Stomach (tissue), 19 donors: ENCODE measurements at places on chromosomes 4 and X.

GRCh38 chrX:151754641-151755215 is 20.2 kb downstream of the CNGA2 start:
- no peak for DNase-seq

GRCh38 chrX:131782646-131783045 is 238.8 kb downstream of the OR13H1 start:
- DNase-seq = no peak

- no peak for DNase-seq
These were observed 3.1 kb upstream of the ELOVL6 start for GRCh38 chr4:110201502-110201901.

DNA sequence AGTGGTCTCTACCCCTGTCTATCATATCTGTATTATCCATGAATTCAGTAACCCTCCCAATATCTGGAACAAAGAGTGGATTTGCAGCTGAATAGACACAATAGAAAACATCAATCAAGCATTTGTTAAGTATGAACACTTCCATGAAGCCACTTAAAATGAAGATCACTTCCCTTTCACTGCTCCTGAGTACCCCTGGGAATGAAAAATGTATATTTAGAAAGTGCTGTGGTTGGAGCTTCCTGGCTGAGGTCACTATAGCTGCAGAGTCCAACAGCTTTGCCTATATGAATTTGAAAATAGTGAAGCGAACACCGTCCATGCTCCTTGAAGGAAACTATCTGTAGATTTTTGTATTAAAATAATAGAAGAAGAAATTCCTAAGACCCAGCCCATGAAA is 227.0 kb downstream of the DTHD1 start:
- peak; percentile 7 for DNase-seq

GRCh38 chr4:152815078-152815477 is 35.3 kb downstream of the ARFIP1 start:
- no peak for DNase-seq

GRCh38 chr4:74464291-74464690 is 19.4 kb downstream of the AREG start:
- DNase-seq = no peak

DNA sequence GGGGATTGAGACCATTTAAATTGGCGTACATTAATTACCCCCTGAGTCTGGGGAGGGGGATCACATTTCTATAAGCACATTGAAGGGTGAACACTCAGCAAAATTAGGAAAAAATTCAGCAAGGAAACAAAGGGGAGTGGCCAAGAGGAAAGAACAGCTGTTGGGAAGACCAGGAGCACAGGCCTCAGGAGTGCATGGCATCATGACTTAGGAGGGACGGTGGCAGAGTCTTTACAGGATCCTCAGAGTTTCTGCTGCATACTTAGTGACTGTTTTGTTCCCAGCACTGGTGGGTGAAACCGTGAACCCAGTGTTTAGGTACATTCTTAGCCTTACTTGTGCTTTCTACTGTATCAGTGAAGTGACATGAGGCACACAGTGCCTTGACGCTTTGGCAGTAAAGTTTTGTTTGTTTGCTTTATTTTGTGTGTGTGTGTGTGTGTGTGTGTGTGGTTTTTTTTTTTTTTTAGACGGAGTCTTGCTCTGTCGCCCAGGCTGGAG is 121.3 kb downstream of the CBR4 start:
- no peak for DNase-seq

GRCh38 chrX:40327085-40327484 is 229.3 kb upstream of the BCOR start:
- no peak for DNase-seq

DNA sequence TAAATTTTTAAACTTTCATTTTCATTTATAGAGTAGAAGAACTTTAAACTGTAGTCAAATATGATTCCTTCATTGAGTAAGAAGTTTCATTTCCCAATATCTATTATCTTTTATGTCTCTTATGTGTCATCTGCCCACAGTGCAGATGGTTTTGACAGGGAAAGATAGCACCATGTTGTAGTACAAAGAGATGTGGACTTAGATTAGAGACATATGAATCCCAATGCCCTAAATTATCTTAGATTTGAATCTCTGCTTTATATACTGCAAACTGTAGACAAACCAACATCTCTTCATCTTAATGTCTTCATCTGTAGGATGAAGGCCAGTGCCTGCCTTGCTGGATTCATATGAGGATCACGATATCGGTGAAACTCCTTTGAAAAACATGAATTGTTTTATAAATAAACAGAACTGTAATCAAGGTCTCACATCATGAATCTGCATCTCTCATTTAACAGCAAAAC is 217.5 kb downstream of the BANK1 start:
- no peak for DNase-seq

DNA sequence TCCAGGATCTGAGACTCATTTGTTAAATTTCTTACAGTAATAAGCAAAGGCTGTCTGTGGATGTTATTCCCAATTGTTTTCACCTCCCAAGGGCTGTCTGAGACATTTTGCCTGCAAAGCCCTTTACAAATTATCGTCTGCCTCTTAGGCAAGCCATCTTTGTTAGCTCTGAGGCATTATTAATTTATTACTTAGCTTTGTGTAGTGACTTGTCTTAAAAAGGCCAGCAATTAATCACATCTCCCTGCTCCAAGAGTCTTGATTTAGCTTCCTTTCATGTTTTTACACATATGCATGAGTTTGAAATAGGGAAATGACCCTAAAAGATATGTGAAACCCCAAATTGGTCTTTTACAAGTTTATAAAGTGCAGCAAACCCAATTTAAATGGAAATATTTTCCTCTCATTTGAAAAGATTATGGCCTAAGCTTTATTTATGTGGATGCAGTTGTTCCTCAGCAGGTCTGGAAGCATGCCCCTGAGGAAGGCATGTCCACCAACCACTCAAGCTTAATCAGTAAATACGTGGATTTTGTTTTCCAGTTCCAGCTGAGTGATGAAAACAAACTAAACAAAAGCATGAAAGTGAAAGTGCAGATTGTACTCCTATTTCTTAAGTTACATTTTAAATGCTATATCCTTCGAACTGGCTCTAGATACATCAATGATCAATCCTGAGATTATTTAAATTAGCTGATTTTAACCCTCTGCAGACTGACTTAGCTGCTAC is 173.6 kb upstream of the LNX1 start:
- no peak for DNase-seq

DNA sequence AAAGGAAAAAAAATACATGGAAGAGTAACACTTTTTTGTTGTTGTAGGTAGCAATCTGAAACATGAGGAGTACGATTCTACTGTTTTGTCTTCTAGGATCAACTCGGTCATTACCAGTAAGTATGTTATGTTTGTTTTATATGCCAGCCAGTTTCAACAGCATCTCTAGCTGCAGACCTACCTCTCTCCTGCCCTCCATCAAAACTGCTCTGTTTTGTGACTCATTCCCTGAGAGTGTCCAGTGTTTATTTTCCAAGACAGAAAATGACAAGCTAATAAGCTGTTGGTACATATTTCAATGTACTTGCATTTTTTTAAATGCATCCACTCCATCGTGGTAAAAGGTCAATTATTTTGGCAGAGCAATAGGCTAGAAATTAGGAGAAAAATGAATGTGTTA is 347 bp downstream of the AMTN start:
- no peak for DNase-seq

- no peak for DNase-seq
These were observed 32.7 kb upstream of the DAPP1 start for GRCh38 chr4:99783940-99784339.

DNA sequence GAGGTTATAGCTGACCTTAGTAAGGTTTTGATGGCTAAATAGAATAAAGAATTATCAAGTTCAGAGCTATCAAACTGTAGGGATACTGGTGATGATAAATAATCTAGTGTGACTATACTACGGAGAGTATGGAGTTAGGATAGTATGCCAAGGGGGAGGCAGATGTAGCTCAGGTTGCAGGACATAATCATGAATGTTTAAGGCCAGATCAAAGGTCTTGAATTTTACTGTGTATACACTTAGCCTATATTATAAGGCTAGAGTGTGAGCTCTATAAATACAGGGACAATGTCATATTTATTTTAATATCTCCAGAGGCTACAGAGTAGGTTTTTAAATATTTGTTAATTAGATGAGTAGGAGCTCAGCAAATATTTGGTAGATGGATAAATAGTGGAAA is 131.1 kb upstream of the STIM2 start:
- no peak for DNase-seq

DNA sequence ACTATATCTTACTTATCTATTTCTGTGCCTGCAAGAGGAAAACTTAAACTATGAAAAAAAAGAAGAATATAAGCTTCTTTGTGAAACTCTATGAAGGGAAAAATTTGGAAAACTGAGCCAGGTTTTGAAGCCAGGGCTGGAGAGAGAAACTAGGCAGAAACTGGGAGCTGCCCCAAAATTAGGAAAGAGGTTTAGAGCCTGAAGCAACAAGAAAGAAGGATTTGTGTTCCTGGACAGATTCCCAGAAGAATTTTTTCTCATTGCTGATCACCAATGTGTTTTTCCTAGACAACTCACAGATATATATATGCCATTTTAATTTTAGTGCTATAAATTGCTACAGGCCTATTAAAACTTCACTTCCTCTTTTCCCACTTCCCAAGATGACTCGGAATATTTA is 245.0 kb upstream of the GEMIN8 start:
- peak; percentile 44 for DNase-seq

DNA sequence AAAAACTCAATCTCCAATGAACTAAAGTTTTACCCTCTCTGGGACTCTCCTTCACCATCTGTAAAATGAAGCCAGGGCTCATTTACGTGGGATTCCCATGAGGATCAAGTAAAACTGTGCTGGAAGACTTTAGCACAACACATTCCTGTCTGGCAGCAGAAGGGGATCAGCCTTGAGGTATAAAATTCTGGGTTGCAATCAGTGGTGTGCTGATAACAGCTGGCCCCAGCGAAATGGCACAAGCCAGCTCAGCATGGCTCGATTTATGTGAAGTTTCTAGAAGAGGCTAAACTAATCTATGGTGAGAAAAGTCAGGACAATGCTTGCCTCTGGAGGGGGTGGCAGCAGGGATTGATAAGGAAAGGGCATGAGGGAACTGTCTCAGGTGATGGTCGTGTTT is 28.4 kb downstream of the ZNF630 start:
- DNase-seq = no peak

DNA sequence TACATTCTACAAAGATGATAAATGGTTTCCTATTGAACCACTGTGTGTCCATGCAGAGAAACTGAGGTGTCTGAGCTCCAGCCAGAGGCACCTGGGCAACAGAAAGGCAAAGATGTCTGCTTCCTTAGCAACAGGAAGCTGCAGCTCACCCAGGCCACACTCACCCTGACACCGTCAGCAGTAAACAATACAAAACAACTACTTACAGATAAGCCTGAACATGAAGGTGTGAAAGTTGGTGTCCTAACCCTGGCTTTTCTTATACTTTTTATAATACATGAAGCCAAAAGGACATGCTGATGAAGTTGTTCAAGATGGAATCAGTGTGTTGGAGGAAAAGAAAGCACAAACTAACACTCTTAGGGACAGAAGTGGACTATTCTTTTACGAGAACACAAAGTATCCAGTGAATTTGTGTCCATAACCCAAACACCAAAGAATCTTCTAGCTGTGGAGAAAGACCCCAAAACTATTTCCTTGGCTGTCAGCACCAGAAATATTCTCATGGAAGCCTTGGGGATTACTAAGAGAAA is 117.3 kb downstream of the SYNPO2 start:
- DNase-seq = no peak

GRCh38 chrX:15744181-15744867 is 6.3 kb downstream of the CA5B start:
- peak; percentile 32 for DNase-seq

DNA sequence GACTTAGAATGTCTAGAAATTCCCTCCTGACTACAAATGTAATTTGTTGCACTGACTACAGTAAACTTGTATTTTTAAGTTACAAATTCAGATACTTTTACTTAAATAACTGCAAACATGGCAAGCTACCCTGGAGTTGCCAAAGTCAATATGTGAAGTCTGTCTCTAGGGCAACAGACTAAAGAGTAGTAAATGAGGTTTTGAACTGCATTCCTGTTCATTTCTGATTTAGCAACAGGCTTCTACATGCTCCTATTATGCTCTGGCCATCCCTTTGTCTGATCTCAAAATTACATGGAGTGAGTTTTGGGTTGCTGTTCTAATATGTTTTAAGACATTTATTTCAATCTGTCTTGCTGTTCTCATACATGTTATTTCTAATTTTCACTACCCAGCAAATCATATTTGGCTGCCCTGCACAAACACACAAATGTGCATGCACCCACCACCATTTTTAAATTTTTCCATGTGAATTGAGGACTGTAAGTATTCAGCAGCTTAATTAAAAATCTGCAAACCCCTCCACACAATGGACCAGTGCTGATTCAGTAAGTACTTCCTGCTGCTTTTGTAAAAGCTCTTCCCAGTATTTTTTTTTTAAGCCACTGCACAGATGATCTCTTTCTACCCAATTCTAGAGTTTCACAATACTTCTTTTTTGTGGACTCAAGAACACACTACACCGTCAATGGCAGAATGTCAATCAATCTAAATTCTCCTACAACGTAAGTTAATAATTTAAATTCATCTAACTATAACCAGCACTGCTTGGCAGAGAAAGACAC is 26.7 kb downstream of the SH3RF1 start:
- DNase-seq = no peak

DNA sequence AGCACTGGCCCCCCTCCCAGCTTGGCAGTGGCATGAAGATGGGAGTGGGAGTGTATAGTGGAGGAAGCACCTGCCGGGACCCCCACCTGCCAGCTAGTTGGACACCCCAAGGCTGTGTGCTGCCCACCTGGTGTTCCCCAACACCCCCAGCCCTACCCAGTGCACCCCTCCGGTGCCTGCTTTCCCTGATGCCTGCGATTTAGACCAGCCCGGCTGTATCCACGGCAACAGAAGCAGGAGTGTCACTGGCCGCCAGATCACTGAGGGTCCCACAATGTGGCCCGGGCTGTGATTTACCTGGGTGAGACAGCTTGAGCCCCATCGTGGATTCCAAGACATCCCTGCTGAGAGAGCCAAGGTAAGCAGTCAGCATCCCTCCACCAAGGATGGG is 533 bp downstream of the GPR173 start:
- no peak for DNase-seq

- peak; percentile 77 for DNase-seq
These were observed 648 bp upstream of the MSMO1 start for GRCh38 chr4:165326831-165327210.

- DNase-seq = no peak
These were observed 1628.2 kb upstream of the ADGRL3 start for GRCh38 chr4:59571805-59572430.

- DNase-seq = no peak
These were observed 6.2 kb upstream of the GABRA4 start for GRCh38 chr4:46999566-46999965.

DNA sequence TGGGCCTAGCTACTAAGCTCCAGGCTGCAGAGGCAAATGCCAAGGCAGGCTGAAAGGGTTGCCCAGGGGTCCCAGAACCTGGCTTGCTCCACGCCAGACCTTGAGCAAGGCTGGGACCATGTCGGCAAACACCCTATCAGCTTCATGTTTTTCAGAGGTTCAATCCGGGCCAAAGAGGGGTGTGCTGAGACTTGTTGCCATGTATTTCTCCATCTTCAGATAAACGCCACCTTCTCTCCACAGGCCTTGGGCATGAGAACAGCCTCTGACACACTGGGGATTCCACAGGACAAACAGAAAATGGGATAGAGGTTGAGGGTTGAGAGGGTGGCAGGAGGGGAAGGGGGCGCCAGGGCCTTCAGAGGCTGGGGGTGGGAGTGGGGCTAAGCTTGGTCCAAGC is 8.6 kb downstream of the PJA1 start:
- no peak for DNase-seq
